ENCODE measurements at places on chromosomes 11 and 22.

DNA sequence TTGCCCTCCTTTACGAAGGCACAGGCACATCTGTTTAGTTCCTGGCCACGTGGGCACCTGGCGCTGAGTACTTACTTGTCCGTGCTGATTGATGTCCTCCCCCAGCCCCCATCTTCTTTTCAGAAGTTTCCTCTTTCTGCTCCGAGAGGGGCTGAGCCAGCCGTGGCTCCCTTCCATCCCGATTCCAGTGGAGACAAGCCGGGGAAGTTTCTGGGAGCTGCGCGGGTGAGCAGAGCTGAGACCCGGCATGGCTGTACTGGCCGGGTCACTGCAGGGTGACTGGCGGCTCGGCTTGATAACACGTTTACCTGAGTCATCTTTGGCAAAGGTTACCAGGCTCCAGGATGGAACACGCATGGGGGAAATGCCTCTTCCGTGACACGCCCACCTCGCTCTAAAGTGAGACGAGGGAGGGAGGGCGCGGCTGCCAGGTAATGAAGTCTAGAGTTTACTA lies 45.4 kb upstream of the ATXN10 start:
- no peak for DNase-seq

DNA sequence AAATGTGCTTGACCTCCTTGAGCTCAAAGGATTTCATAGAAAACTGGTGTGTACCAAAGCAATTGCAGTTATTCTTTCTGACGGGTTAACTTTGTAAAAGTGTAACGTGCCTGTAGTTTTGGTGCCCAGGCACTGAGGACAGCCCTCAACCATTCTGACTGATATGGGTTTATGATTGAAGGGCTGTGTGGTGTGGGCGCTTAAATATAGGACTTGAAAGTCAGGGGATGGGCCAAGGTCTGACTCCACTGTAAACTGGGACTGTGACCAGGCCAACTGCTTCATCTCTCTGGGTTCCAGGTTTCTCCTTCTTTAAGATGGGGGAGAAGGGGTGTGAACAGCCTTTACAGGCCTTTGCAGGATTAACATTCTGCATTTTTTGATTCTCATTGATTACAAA lies 191.1 kb upstream of the ARHGAP20 start:
- DNase-seq = no peak

DNA sequence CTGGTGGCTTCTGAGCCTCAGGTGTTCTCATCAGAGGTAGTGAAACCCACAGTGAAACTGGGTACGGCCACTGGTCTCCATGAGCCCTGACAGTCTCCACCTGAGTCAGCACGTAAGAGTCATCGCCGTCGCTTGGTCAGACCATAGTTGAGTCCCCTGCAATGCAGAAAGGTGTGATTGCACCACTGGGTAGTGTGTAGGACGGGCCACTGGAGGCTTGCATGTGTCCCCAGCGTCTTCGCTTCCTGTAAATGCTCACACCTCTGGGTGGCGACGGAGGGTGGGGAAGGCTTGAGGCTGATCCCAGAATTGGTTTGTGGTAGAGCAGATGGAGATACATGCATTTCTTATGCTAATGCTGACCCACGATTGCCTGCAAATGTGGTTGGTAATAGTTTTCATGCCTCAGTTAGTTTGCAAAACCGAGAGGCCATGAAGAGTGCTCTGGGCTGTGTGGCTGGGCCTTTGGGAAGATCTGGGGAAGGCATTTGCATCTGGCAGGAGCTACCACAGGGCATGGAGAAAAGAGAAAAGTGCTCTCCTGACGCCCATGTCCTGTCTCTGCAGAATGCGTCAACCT lies 26.5 kb downstream of the CTTN start:
- no peak for DNase-seq

- peak; percentile 35 for DNase-seq
Observed at GRCh38 chr11:123145661-123146060, 49.4 kb downstream of the CLMP start.

DNA sequence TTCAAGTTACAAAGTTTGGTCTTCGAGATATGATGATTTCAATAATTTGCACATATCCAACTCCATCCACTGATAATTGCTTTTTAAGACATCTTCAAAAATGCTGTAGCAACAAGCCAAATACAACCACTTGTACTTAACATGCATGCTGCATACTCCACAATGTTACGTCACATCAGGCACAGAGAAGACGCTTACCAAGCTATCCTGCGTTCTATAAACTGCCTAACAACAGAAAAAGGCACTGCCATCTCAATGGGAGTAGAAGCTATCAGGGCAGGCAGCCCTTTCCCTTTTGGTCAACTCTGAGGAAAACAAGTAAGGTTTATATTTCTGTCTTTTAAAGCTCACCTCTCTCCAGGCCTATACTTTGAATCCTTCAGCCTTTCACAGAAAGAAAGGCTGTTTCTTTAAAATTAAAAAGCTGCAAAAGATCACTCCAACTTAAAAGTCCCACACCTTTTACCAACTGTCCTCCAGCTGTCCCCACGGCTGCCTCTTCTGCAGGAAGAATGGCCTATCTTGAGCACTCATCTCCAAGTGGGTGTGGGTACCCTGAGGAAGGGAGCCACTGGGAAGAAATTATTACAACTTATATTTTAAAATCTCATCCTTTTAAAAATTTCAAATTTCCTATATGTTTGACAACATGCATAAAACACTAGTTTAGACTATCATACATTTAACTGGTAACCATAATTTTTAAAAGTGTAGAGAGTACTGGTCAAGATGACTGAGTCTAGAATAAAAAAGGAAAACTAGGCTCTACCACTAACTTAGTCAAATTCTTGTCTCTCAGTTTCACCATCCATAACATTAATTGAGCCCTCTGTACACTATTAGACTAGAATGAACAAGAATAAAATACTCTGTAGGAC lies 14.5 kb downstream of the PHF21A start:
- peak; percentile 16 for DNase-seq

DNA sequence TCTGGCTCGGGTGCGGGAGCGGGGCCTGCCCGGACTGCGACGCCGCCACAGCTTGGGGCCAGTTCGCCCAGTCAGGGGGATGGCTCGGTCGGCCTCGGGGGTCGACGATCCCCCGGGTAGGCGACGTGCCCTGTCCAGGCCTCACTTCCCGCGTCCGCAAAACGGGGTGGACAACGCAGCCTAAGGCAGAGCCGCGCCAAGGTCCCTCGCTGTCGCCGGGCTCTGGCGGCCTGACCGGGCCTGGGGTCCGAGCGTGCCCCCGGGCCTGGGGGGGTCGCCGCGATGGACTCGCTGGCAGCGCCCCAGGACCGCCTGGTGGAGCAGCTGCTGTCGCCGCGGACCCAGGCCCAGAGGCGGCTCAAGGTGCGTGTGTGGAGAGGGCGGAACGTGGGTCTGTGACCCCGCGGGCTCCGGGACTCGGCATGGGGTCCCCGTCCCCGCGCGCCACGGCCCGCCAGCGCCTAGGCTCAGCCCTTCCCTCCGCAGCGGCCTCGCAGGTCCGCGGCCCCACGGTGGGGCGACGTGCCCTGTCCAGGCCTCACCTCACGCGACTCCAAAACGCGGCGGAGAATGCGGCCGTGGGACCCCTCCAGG lies 4.2 kb downstream of the SEPTIN5 start:
- DNase-seq = no peak

DNA sequence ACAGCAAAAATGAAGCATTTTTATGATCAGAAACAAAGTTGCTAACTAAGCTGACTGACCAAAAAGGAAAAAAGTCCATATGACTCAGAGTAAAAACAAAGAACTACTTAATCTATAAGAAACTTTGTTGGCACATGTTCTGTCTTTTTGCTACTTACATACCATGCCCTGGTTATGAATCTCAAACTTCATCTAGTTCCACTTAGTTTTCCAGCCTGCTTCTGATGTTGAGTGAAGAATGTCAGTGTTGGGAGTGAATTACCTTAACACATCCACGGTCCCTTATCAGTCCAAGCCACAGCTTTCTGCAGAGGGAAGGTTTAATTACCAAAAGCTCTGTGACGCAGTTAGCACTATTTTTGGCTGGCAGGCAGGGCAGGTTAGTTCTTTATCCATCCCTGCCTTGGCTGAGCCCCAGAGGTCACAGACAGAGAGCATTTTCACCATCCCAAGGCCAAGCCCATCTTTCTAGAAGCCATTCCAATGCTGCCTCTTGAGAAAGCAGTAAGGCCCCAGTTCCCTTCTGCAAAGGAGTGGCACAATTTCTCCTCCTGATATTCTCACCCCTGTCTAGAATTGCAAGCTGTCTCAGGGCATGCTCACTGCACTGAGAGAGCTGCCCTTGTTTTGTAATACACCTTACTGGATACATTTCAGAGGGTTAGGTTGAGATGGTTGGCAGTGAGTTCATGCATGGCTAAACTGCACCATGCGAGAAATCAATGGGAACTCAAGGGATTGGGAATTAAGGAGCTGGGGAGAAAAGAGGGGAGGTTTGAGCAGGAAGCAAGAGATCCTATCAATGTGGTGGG lies 67.1 kb downstream of the SLC1A2 start:
- peak; percentile 50 for DNase-seq
